ENCODE measurements at places on chromosomes 3 and 15.

GRCh38 chr3:111538681-111539083 lies 3.3 kb upstream of the CD96 start:
- DNase-seq = no peak

- no peak for DNase-seq
Measured at GRCh38 chr15:58019503-58020376, 45.8 kb downstream of the ALDH1A2 start.

- no peak for DNase-seq
Measured at GRCh38 chr3:86890741-86891396, 100.1 kb downstream of the VGLL3 start.

DNA sequence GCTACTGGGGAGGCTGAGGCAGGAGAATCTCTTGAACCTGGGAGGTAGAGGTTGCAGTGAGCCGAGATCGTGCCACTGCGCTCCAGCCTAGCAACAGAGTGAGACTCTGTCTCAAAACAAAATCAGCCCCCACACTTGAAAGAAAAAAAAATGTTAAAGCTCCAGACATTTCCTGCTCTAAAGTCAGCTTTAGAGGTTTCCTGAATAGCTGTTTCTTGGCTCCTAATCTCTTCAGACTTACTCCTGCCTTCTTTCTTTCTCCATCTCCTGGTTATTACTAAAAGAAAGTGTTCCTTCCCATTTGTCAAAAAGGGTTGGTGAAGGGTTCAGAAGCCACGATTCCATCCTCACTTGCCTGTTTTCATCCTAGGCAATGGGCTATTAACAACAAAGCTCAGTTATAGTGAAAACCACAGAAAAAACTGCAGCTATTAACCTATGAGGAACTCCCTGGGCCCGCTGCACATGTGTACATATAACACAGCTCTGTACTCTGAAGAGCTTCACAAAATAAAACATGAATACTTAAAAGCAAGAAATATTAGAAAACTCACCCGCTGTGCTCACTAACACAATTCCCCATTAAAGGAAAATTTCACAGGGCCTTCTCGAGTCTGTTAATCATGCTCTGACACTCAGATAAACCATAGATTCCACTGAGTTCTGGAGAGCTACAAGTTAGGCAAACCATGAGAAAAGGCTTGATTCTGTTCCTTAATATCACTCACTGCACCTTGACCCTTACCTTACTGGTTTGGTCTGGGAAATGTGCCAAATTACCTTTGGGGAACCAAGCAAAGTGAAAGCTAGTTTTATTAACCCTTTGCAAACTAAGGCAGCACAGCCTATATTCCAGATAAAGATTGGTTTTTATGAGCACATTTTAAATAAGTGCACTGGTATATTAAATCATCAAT lies 89.9 kb upstream of the TSPAN3 start:
- no peak for DNase-seq

- no peak for DNase-seq
Measured at GRCh38 chr3:171789759-171790505, 20.4 kb downstream of the PLD1 start.

DNA sequence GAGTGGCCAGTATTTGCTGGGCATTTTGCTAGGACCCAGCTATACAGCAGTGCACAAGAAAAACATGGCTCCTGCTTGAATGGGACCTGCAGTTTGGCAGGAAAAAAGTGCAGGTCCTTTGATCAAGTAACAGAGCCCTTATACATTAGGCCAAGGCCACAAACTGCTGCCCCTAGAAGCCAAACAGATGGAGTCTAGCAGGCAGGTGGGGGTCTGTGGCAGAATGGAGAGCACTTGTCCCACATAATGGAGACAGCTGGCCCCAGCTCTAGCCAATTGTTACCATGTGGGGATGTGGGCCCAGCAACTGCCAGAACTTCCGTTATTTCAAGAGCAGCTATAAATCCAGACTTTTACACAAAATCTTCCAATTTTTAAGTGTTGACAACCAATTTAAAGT lies 79.3 kb downstream of the SHQ1 start:
- DNase-seq = no peak

- DNase-seq = no peak
Measured at GRCh38 chr15:63599401-63600000, 2.3 kb downstream of the FBXL22 start.

GRCh38 chr3:111072031-111072921 lies 660 bp downstream of the NECTIN3 start:
- peak; percentile 10 for DNase-seq

GRCh38 chr15:80530737-80531365 lies 126.7 kb downstream of the ARNT2 start:
- DNase-seq = no peak

DNA sequence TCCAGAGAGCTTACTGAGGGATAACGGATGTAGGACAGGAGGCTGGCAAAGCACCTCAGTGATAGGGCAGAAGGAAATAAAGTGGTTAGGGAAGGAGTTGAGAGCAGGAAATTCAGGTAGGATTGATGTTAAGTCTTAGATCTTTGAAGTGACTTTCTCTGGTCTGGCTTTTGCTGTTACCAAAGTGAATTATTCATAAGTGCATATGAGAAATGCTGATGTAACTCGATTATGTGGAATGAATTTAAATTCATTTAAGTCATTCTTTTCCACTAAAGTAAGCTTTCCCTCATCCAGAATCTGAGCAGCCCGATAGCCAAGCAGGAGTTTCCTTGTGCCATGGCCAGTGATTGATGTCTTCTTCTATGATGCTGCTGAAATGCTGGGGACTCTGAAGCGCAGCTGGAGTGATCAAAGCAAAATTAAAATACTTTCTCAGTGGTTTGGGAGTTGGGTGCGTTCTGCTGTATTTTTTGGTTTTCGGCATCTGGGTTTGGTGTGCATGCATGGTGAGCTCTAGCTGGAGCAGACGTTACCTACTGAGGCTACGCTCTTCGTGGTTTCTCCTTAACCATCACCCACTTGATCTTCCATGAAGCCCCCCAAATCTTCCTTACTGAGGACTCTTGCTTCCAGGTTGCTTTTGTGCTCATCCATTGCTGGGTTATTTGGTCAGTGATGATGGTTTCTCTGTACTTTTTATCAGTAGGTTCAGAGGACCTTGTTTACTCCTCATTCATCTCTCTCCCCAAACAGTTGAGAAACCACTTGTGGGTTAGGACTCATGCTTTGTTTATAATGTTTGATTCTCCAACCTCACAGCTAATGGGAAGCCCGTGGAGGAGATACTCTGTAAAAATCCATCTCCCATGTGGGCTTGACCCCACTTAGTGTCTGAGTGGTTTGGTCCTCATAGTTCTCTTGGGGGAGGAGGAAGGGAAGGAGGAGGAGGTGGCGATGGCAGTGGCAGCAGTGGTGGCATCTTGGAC lies 72.5 kb downstream of the IGF1R start:
- no peak for DNase-seq

DNA sequence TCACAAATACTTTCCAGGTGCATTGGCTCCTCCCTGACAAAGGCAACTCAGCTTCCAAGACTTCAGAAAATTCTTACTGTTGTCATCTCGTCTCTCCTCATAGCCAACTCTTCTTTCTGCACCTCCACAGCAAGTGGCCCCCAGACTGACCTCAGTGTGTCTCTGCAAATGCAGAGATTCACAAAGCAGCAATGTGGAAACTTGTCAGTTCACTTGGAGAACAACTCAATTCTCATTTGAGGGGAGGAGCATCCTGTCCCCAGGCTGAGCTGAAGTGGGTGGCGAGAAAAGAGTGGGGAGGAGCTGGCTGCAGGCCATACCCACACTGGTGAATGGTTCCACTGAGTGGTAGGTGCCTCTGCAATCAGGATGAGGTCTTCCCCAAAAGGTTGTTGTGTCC lies 248.7 kb upstream of the IL12A start:
- no peak for DNase-seq

- no peak for DNase-seq
Measured at GRCh38 chr3:33940149-33940548, 141.7 kb downstream of the PDCD6IP start.

DNA sequence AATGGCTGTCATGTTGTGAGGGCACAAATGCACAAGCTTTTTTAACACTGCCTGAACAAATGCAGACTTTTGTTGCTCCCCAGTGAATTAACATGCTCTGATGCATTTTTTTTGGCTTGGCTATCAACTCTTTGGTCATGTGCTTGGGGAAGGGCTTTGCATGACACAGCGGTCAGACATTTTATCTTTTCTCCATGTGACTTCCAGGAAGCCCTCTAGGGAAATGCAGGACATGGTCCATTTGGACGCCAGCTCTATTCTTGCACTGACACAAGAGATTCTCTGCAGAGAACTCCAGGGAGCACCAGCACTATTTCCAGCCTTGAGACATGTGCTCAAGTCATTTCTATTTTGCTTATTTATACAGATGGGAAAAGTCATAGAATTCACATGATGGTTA lies 46.2 kb downstream of the NEK11 start:
- no peak for DNase-seq

DNA sequence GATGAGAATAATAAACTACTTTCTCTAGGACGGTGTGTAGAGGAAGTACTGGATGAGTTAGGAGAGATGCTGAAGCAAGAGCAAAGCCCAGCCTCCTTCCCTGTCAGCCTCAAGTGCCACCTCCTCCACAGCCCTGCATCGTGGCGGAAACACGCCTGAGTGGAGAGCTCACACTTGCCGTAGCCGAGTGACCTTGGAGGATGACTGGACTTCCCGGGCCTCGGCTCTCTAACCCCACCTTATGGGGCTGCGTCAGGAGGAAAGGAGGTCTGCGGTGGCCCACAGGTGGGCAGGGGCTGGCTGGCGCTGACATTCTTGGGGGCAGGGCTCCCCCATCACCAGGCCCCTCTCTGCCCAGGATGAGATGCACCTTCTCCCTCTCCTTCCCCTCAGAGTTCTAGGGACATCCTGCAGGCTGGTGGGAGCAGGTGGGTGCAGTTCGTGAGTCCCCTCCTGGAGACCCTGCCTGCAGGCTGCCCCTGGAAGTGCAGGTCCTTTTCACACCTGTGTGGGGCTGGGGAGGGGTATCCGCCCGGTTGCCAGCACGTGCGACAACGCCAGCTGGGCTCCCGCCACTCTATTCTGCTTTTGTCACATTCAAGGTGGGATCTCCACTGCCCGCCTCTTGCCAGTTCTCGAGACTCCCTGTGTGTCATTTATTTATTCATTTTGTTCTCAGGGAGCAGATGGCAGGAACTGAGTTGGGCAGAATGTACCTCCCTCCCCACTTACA lies 175.2 kb downstream of the MEGF11 start:
- DNase-seq = no peak

DNA sequence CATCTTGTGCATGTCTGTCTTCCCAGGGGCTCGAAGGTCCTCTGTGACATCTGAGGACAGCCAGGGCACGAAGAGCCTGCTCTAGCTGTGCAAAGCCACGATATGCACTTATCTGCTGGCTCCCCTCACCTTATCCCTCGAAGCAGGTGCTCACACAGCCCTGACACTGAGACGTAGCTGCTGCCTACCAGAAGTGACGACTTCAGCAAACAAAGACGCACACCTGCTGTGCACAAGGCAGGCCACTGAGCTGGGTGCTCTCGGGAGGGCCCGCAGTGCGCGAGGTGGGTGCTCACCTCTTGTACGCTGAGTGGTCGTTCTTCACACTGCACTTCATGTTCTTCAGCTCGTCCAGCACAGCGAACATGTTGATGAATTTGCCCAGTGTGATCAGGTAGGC lies 37.3 kb downstream of the CYFIP1 start:
- DNase-seq = no peak

DNA sequence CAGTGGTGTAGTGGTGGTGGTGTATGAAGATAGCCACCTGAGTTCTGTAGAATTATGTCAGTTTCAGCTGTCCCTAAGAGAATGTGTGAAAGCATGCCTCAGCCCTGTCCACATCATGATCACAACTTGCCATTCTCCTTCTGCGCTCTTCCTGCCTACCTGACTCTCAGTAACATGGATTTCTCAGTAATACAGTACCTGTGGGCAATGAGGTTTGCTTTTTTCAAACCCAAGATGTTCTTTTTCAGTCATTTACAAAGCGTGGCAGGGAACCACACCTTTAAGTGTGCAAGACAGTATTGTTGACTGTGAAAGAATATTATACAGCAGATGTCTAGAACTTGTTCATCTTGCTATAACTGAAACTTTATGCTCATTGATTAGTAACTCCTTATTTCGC lies 38.9 kb downstream of the PSMD6 start:
- DNase-seq = no peak

DNA sequence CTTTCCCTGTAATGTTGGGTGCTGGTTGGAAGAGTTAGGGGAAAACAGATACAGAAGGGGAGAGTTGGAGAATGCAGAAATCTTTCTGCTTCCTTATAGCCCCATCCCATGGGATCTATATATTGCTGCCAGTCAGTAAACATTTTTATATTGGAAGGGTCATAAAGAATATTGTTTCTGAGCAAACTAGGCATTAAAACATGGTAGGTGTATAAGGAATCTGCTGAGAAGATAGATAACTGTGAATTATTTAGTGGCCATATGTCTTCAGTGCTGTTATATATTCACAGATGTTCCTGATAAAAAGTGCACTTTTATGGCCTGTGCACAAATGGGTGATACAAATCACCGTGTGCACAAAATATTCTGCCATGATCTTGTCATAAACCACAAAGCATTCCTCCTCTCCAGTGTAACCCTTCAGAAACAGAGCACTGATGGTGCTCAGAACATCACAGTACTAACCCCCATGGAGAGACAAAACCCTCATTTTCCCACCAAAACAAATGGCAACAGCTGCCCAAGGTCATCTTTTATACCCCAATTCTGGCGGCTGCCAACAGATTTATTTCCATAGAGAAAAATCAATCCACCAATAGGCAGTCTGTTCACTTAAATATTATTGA lies 269.3 kb downstream of the SLC9A9 start:
- no peak for DNase-seq

- DNase-seq = no peak
Measured at GRCh38 chr3:154177406-154177805, 56.2 kb downstream of the ARHGEF26 start.

GRCh38 chr3:13425689-13426088 lies 5.6 kb upstream of the NUP210 start:
- no peak for DNase-seq

DNA sequence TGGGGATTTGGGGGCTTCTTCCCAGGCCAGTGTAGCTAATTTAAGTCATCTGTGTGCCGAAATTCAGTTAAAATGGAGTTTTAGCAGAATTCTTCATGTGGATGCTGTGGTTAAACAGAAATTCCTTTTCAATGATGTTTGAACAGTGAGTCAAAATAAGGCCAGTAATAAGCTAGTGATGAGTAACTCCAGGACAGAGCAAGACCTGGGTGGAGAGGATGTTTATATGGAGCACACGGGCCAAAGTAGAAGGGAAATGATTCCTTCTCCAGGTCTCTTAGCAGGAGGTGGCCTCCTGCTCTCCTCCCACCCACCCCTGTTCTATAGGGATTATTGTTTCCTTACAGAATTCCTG lies 31.9 kb upstream of the UACA start:
- no peak for DNase-seq
